ENCODE measurements at places on chromosomes 4 and X. TPM values are rescaled to one million over a fixed set of nuclear protein-coding genes. Genes with fewer than 3 reads are reported as not detected.

GRCh38 chr4:81197864-81198524 is 17.0 kb downstream of the PRKG2 start:
- no peak for DNase-seq

- no peak for DNase-seq
Measured at GRCh38 chr4:127240764-127241105, 392.0 kb upstream of the INTU start.

- DNase-seq, result no peak
Measured at GRCh38 chr4:87497159-87497558, 32.0 kb downstream of the SPARCL1 start.

DNA sequence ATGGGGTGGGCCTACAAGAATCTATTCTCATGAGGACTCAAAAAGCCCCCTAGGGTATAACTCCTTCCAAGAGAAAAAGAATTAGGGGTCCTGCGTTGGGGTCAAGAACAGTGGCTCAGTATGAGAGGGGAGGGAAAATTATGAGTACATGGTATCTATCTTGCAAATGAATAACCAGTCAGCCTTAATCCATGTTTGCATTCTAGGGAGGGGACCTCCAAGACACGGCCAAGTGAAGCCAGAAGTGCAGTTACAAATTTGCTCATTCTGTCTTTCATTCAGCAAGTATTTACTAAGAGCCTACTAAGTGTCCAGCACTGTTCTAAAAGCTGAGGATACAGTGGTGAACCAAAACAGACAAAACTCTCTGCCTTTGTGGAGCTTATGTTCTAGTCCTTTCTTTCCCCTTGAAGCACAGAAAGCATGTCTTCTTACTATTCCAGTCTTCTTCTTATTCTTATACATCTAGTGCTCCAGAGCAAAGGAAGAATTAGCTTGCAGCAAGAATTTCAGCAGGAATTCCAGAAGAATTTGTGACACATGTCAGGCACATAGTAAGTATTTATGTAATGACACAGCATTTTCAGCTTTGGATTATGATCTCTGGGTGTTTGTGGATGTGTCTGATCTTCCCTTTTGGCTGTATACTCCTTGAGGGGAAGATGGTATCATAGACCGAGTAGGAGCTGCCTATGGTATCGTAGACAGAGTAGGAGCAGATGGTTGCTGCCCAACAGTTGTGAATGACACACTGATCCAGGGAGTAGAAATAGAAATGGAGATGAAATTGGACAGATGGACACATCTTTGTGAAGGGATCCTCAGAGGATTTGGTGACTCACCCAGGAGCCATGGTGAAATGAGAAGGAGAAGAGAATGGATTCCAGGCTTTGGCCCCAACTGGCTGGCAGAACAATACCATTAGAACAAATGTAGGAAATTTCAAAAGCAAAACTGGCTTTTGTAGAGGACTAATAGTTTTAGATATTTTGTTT is 75.9 kb downstream of the COQ2 start:
- no peak for DNase-seq

DNA sequence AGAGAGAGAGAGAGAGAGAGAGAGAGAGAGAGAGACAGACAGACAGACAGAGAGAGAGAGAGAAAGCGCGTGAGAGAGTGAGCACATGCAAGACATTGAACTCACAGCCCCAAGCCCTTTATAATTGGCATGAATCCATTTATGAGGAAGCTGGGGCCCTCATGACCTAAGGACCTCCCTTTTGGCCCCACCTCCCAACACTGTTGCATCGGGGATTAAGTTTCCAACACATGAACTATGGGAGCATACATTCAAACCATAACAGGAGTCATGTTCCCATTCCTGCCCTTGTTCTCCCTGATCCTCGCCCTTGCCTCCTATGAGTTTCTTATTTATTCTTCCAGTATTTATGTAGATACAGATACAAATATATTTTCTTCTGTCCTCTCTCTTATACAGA is 269.8 kb upstream of the ARX start:
- no peak for DNase-seq

GRCh38 chr4:177322881-177323280 is 13.2 kb downstream of the NEIL3 start:
- no peak for DNase-seq

DNA sequence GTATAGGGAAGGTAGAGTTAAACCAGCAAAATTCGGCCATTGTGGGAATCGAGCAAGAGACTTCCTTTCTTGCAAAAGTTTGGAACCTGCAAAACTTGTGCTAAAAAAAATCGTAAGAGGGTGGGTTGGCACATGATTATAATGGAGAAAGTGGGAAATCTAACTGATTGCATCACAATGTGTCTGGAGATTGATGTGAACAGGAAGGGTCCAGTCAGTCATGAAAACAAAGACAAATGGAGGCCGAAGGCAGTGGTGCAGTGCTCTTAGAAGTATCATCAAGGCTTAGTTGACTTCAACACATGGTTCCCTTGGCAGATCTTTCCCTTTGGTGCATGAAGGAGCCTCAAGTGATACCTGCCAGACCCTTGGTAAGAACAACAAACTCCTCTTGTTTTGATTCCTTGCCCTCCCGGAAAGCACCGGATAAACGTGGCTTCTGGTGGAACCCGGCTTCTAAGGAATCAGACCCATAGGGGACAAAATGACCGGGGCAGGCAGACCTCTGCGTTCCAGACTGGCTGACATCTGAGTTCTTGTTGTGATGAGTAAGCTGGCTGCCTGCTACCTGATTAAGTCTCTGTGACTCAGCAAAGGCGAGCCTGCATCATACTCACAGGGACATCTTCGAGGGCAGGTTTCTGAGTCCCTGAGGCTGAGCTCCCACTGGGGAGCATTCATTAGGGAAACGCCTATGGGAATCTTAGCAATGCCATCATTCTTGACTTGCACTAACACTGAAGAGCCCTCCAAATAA is 87.7 kb upstream of the MAP3K15 start:
- no peak for DNase-seq

- DNase-seq, result no peak
Measured at GRCh38 chr4:95544113-95545103, 4.4 kb downstream of the UNC5C start.

DNA sequence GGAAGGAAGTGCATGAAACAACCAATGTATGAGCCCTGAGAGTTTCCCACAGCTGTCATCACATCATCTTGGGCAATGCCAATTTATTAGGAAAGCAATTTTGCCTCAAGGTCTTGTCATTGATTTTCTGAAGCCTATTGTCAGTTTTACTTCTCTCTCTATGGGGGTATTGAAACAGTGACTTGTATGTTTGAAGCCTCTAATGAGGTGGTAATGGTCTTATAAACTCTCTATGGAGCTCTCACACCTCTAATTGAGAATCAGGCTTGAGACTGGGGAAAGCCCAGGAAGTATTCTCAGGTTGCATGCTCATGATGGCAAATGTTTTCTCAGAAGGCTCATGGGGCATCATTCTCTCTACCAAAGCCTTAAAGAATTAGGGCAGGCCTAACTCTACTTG is 308.2 kb upstream of the EMCN start:
- no peak for DNase-seq

GRCh38 chrX:41863343-41864203 is 59.8 kb downstream of the CASK start:
- no peak for DNase-seq

The SLC25A5 gene
- total RNA-seq, result 224 TPM

The GPR82 gene
- 0.98 TPM for total RNA-seq

The ATP2B3 gene
- total RNA-seq, result not detected

The XAGE1A gene
- total RNA-seq, result not detected

The TENT5D gene
- 0.13 TPM for total RNA-seq

The EFNB1 gene
- total RNA-seq, result 53.0 TPM

The NSG1 gene
- 9.5 TPM for total RNA-seq

The MAGEA6 gene
- not detected for total RNA-seq

The NXF2 gene
- total RNA-seq, result not detected

The HADH gene
- 31.4 TPM for total RNA-seq

The PPP1R2C gene
- total RNA-seq, result not detected

The FREM3 gene
- total RNA-seq, result 0.06 TPM

The IL1RAPL2 gene
- total RNA-seq, result 0.25 TPM

The LDB2 gene
- total RNA-seq, result 59.9 TPM

Measured in kidney (tissue), 22 donors.